ENCODE measurements at places on chromosomes 5 and 9.

GRCh38 chr9:93265972-93266371 is 82.0 kb downstream of the WNK2 start:
- DNase-seq = no peak

DNA sequence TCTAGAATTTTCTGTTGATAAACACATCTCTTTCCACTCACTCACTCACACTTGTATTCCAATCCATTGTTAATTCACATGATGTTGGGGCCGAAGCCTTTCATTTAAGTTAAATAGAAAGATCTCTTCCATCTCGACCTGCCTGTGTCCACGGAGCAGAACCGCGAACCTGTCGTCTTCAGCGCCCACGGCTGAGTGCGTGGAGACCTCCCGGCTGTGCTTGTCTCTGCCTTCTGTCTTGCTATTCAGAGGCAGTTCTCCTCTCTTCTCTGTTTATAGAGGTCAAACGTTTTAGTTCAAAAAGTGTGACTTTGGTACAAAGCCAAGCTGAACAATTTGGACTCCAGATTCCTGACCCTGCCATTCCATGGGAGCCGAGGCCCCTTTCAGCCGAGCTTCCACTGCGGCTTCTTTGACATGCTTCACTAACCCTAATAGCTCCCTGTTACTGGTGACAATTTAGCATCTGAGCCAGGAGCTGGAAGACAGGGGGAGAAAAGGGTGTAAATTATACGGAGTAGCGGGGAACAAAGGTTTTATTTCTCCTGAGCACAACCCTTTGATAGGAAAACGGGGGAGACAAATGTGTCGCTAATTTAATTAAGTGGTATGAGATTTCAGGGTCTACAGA is 314.4 kb upstream of the IRX4 start:
- DNase-seq = no peak

- DNase-seq = no peak
Observed at GRCh38 chr5:115558388-115558956, 13.9 kb upstream of the FEM1C start.

- DNase-seq = no peak
Observed at GRCh38 chr5:179268966-179269693, 76.1 kb downstream of the ADAMTS2 start.

DNA sequence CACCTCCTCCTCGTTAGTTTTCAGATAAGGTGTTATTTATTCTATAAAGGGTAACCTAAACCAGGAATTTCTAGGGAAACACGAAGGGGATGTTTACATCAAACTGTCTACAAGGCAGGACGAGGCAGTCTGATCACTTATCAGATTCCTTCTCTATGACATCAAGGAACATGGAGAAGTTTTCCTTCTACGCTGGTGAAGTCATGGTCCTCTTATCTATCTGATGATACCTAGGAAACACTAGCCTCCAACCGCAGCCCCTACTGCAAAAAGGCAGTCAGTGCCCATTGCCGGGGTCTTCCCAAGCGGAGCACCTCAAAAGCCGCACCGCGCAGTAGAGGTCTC is 1.5 kb downstream of the MPDZ start:
- DNase-seq = no peak

GRCh38 chr5:23428705-23429104 is 78.7 kb upstream of the PRDM9 start:
- DNase-seq = no peak
